ENCODE measurements at places on chromosomes 6 and 20.

DNA sequence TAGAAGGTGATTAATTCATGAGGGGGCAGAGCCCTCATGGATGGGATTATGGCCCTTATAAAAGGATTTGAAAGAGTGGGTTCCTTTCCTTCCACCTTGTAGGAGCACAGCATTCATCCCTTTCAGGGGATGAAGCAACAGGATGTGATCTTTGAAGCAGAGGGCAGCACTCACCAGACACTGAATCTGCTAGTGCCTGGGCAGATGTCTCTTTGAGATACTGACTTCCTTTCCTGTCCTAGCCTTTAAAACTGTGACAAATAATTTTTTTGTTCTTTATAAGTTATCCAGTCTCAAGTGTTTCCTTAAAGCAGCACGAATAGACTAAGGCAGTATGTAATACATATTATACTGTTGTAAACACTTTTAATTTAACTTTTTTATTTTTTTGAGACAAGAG, 538.6 kb upstream of the RNF217 start:
- no peak for DNase-seq

GRCh38 chr6:155259897-155260296, 3.9 kb upstream of the CLDN20 start:
- no peak for DNase-seq

GRCh38 chr6:166623318-166623717, 3.7 kb downstream of the RPS6KA2 start:
- no peak for DNase-seq

- DNase-seq = no peak
Observed at GRCh38 chr6:121480099-121480713, 44.8 kb downstream of the GJA1 start.

DNA sequence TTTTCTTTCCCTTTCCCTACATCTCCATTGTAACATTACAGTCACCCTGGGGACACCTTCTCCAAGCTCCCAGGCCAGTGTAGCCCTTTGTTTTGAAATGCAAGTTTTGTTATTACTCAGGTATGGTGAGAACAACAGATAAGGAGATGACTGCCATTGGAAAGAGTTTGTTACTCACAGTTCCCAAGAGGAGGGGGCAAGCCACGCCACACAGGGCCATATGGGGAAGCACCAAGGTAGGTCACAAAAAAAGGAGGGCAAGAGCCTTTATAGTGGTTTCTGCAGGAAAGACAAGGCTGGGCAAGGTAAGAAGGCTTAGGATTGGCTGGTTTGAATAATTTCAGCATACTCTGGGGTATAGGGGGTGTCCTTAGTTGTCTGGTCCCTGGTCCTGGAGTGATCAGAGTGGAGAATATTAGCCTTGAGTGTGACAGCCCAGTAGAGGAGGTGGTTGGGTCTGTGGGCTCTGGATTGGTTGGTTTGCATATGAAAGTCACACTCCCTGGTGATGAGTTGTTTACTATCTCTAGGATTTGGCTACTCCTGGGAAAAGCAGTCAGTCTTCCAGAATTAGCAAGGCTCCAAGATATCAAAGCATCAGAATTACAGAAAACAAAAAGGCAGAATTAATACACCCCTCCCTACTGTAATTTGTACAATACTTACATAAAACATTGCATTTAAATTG, 33.1 kb upstream of the SMLR1 start:
- DNase-seq = no peak

- DNase-seq = no peak
Observed at GRCh38 chr6:169229615-169230321, 23.9 kb downstream of the THBS2 start.
